ENCODE measurements at places on chromosomes 2 and 18.
A peak's percentile ranks its signal among the peaks of the same experiment; 100 is the strongest.

- DNase-seq = no peak
These were observed 223.6 kb upstream of the SIX2 start for GRCh38 chr2:45232818-45233217.

DNA sequence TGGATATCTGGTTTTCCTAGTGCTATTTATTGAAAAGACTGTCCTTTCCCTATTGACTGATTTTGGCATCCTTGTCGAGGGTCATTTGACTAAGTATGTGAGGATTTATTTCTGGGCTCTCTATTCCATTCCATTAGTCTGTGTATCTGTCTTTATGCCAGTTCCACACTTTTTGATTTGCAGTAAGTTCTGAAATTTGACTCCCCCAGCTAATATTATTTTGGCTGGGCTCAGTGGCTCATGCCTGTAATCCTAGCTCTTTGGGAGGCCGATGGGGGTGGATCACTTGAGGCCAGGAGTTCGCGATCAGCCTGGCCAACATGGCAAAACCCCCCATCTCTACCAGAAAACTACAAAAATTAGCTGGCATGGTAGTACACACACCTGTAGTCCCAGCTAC, 46.8 kb upstream of the GAREM2 start:
- no peak for DNase-seq

DNA sequence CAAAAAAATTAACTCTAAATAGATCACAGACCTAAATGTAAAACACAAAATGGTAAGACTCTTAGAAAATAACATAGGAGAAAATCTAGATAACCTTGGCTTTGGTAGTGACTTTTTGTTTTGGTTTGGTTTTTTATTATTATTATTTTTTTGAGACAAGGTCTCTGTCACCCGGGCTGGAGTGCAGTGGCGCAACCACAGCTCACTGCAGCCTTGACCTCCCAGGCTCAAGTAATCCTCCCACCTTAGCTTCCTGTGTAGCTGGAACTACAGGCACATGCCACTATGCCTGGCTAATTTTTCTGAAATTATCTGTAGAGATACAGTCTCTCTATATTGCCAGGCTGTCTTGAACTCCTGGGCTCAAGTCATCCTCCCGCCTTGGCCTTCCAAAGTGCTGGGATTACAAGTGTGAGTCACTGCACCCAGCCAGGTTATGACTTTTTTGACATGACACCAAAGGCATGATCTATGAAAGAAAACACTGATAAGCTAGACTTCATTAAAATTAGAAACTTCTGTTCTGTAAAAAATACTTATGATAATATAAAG, 88.0 kb downstream of the HNRNPLL start:
- DNase-seq = no peak

DNA sequence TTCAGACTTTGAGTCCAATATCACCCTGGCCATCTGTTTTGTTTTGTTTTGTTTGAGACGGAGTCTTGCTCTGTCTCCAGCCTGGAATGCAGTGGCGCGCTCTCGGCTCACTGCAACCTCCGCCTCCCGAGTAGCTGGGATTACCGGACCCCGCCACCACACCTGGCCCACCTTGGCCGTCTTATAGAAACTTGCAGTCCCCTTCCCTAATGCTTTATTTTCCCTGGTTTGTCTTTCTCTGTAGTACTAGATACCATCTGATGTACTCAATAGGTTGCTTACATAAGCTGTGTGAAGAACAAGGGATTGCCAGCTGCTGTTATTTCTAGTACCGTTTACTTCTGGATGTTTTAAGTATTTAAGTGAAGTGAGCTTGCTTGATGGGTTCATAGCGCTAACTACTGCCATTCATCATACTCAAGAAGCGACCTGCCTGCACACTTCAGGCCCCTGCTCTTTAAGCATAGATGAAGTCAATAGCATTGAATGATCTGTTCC, 1.2 kb downstream of the RPL31 start:
- DNase-seq = no peak

- no peak for DNase-seq
These were observed 104.7 kb downstream of the HNRNPLL start for GRCh38 chr2:38498045-38498481.

DNA sequence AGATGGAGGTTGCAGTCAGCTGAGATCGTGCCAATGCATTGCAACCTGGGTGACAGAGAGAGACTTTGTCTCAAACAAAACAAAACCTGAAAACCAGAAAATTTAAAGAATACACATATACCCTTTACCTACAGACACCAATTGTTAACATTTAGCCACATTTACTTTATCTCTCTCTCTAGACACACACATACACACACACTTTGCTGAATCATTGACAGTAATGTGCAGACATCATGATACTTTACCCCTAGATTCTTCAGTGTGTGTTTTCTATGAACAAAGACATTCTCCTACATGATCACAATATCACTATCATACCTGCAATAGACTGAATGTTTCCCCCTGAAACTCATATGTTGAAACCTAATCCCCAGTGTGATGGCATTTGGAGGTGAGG, 10.2 kb upstream of the CFLAR start:
- no peak for DNase-seq

DNA sequence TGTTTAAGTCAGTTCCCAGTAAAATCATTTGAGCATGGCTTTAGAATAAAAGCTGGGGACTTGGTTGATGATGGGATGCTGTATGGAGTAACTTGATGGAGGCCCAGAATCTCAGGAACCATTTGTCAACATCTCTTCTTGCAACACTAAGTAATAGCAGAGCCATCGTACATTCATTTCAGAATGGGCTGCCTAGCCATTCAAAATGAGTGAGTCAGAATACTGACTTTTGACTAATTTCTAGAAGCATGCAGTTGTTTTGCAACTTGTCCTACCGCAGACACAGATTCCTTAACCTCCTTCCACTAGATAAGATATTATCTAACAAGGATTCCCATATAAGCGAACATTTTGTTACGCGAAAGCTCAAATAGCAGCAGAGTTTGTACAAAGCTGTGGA, 229.5 kb downstream of the CNTNAP5 start:
- no peak for DNase-seq

DNA sequence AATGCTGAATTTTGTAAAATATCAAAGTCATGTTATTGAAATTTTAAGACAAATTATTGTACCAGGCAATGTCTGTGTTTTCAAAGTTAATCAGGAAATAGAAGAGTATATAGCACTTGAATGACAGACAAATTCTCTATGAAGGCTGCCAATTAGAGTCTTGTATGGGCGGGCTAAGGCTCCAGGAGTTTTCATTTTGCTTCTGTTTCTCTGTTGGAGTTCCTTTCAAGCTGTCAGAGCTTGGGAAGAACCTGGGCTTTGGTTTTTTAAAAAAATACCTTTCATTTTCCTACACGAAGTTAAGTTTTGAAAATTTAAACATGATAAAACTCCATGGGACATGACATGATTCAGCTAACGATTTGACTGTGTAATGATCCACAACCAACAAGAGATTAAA, 339.0 kb upstream of the KCNH7 start:
- DNase-seq = no peak

DNA sequence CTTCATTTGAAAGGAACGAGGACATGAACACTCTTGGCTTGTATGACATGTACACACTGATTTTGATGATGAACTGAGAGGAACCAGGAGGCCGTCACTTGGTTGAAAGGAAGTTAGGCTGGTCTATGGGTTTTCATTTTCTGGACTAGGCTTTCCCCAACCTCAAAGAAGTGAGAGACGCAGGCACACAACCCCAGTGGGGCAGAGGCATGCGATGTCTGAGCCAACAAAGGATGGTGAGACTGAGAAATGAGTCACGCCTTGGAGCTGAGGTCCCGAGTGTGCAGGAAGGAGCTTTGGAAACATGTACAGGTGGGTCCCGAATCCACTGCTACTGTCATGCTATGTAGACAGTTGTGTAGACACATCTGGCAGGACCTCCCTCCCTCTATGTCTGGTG, 24.1 kb downstream of the SIGLEC15 start:
- DNase-seq = no peak

- no peak for DNase-seq
These were observed 55.6 kb downstream of the FAM117B start for GRCh38 chr2:202690321-202690900.

GRCh38 chr18:62107881-62108280, 79.0 kb downstream of the PIGN start:
- DNase-seq = no peak

DNA sequence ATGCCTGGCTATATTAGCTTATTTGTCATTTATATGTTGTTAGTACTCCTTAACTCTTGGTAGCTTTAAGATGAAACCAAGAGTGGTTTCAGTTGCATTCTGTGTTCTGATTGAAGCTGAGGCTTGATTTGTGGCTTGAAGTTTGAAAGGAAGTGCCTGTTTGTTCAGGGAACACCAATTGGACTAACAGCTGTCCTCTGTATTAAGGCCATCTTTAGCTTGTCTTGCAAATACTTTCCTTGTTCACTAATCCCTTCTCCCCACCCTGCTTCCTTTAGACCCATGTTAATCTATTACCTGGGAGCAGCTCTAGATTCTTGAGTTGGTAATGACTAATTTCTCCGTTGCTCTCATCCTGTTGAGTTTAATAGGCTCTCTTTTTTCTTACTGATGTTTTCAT, 13.4 kb downstream of the ITGA6 start:
- DNase-seq = no peak

- DNase-seq = no peak
These were observed 57.1 kb upstream of the GPR45 start for GRCh38 chr2:105184420-105184819.

- DNase-seq = no peak
These were observed 37.4 kb downstream of the ANKMY1 start for GRCh38 chr2:240520130-240520973.

- DNase-seq = no peak
These were observed 33.1 kb upstream of the DNMT3A start for GRCh38 chr2:25374827-25375226.

GRCh38 chr2:239889641-239890121, 135.5 kb downstream of the NDUFA10 start:
- peak; percentile 33 for DNase-seq

- DNase-seq = no peak
These were observed 48.5 kb downstream of the SOCS6 start for GRCh38 chr18:70337139-70337972.

GRCh38 chr18:45727068-45727467, 3.1 kb downstream of the SLC14A1 start:
- no peak for DNase-seq

GRCh38 chr2:215171151-215171550, 32.7 kb upstream of the ABCA12 start:
- no peak for DNase-seq

DNA sequence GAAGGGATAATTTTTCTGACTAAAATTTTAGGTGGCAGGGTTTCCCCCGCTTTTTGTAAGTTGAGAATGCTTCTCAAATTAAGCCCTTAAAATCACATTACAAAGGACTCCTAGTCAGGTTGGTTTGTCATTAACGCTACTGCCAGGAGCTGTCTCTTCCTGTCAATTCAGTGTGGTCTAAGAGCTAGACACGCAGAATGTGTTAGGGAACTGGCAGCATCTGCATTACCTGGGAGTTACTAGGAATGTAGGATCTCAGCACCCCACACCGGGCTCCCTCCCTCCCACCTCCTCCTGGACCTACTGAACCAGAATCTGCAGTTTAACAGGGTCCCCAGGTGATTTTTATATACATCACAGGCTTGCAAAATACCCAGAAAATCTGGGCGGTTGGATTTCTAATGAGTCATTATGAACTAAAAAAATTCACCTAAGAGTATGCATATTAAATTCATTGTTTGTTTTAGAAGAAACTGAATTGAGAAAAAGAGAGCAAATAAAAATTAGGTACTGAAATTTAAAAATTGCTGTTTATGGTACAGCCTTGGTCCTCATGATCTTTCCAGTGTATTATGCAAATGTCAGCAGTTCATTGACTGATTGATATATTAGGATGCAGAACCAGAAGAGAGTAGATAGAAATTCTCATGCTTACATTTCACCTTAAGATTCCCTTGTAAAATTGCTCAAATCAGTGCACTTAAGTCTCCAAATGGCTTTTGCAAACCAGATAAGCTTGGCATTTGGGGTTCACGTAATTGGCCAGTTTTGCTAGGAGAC, 130.9 kb upstream of the ITGA6 start:
- DNase-seq = no peak

DNA sequence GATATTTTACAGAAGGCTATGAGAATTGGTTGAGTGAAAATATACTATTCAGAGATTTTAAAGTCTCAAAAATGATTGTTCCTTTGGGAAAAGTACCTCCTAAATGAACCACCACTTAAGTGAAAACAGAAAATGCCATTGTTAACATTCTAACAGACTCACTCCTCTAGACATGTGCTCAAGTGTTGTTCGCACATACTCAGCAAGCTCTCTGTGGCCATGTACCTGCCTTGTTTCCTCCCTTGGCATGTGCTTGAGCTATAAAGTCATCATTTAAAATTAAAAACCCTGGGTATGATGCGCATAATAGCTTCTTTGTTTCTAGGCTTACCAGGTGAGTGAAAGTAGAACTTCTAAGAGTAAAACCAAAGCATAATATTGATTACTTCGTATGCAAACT, 343.2 kb upstream of the VRK2 start:
- no peak for DNase-seq

GRCh38 chr2:183179156-183179555, 54.9 kb downstream of the NUP35 start:
- DNase-seq = no peak

DNA sequence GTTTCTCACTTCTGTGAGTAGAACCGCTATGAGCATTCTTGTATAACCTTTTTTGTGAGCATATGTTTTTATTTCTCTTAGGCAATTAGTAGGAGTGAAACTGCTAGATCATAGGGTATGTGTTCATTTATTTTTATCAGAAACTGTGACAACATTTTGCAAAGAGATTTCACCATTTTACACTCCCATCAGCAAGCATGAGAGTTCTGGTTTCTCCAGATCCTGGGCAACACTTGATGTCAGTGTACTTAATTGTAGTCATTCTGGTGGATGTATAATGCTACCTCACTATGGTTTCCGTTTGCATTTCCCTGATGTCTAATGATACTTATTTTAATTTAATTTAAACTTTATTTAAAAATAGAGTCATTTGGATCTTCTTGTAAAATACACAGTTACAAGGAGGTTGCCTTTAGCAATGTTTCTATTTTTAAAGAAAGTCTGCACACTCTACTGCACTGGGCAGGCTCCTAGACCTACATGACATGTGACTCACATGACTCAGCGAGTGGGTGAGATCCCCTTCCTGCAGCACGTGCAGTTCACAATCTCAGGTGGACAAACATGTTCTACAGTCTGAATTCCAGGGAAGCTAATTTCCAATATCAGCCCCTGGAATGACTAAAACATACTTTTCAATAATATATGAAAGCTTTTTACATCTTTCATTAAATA, 127.0 kb upstream of the BCL2L11 start:
- no peak for DNase-seq

DNA sequence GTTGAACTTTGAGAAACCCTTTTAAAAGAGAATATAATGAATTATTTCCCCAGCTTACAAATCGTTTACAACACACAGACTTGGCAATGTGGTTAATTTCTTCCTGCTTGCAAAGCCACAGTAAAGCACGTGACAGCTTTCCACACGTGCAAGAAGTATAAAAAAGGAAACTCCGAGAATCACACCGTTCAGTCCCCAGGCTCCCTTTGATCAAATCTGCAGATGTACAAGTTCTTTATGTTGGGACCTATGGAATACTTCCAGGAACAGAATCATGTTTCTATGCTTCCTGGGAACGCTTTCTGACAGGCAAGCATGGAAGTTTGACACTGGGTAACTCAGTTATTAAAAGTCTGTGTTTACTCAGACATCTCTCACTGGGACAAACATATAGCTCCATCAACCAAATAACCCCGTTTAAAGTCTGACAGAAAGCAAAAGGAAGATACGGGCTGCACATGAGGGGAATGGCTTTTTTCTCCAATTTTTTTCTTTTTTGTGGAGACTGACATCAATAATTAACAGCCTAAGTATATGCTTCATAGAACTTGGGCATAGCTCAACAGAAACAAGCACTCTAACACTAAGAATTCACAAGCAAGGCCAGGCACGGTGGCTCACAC, 134.8 kb downstream of the EIPR1 start:
- DNase-seq = no peak

- no peak for DNase-seq
These were observed 32.4 kb downstream of the TMEM87B start for GRCh38 chr2:112087346-112088020.

Measured in globus pallidus (tissue), 1 donor.